ENCODE measurements at places on chromosomes 4 and X. TPM values are rescaled to one million over a fixed set of nuclear protein-coding genes. Genes with fewer than 3 reads are reported as not detected.

Gene DCHS2
- total RNA-seq = 0.36 TPM

DNA sequence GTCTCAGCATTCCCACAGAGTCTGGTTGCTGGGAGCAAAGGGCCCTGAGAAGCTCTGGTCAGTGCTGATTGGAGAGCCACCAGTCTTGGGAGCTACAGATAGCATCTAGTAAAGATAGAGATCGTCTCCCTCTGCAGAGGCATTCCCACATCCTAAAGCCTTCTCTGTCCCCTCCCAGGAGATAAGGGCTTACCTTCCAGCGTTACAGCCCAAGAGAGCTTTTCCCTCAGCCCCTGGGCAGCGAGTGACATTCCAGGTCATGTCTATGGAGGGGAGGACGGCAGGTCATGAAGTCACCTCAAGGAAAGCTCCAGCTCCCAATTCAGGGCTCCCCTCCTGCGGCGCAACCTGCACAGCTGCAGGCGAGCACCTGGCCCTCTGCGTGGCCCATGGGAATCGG, 29.9 kb downstream of the CLDN34 start:
- no peak for DNase-seq

DNA sequence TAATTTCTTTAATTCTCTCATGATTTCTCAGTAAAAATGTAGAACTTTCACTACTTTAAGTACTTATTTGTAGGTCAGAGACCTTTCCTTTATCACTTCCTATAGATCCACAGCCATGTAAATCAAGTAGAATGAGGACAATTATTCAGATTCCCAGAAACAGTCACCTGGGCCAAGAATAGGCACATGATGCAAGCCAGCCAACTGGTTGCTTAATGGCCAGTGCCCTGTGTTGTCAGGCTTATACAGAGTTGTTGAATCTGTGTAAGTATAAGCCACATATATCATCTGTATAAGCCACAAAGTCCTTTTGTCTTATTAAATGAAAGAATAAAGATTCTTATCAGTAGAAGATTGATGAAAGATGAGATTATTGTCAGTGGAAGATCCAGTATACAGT, 5.2 kb downstream of the BANK1 start:
- DNase-seq = no peak

DNA sequence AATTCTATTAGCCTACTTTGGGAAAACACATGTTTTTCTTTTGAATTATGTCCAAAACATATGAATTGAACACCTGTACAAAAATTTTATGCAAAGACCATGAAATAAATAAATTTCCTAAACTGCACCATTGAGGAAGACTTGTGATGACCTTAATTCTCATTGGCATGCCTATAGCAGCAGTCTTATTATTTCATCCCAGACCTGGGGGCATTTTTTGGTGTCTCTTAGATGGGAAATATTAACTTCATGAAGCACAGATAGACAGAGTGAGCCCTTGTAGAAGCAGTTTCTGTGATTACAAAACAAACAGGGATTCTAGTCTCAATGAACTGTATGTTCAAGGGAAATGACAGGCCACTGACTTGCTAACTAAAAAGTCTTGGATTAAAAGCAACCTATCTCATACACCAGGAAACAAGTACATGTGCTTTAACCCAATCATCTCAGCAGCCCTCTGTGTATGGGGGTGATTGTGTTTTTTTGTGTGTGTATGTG, 32.0 kb upstream of the HPGD start:
- DNase-seq = no peak

DNA sequence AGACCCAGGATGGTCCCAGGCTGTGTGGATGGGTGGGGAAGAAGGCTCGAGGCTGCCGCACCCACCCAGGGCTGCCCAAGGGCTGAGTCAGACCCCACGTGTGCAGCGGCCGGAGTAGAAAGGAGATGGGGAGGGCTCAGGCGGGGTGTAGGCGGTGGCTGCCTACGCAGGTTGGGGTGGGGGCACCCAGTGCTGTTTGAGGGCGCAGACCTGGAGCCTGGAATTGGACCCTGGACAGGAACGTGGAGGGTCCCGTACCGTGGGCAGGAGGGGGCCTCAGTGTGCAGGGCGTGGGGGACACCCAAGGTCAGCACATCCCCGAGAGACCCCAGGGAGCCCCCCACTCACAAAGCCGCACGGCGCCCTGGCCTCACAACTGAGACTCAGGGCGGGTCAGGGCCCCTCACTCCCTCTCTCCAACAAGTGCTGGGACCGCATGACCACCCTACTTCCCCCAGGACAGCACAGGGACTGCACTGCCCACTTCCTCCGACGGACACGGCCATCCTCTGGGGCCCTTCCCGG, 79.9 kb downstream of the FAM53A start:
- peak; percentile 10 for DNase-seq

Data from astrocyte (in vitro differentiated cells and primary cell).